ENCODE measurements at places on chromosomes 2 and 18.

DNA sequence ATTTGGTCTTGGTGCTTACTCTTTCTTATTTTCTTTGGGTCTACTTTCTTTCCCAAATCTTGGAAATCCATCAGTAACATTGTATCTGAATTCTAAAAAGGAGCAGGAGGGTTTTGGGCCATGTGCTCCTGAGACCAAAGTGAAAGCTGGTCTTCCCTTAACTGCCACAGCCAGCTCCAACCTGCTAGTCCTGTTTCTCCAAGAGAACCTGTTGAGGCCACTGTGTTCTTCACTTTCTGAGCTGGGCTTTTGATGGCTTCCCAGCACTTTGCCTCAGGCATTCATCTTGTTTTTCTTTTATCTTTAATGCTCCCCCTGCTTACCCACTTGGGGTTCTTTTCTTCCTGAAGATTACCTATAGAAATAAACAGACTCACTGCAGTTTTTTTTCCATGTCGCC is 53.3 kb downstream of the ARHGAP28 start:
- no peak for DNase-seq

GRCh38 chr2:220704810-220705209 is 867.3 kb downstream of the EPHA4 start:
- DNase-seq = no peak

DNA sequence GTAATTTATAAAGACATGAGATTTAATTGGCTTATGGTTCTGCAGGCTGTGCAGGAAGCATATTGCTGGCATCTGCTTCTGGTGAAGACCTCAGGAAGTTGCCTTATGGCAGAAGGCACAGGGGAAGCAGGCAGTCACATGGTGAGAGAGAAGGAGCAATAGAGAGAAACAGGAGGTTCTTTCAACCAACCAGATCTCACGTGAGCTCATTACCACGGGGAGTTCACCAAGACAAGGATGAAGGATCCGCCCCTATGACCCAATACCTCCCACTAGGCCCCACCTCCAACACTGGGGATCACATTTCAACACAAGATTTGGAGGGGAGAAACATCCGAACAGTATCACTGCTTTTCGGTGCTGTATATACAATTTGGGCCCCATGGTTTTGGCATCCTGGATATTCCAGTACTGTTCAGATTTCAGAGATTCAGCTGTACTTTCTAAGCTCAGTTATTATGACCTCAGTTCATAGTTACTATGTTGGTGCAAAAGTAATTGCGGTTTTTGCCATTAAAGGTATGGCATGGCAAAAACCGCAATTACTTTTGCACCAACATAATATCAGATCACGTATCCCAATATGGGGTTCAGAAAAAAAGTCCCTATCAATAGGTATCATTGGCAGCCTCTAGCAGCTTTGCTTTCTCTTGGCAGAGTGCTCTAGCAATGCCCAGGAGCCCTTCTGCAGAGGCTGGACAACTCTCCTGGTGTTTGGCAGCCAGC is 189.6 kb upstream of the SIX3 start:
- no peak for DNase-seq

- DNase-seq = no peak
Measured at GRCh38 chr2:203914546-203915182, 21.9 kb upstream of the ICOS start.

GRCh38 chr2:158970241-158970751 is 1.9 kb downstream of the TANC1 start:
- no peak for DNase-seq

GRCh38 chr2:61431345-61431744 is 39.5 kb downstream of the USP34 start:
- DNase-seq = no peak

DNA sequence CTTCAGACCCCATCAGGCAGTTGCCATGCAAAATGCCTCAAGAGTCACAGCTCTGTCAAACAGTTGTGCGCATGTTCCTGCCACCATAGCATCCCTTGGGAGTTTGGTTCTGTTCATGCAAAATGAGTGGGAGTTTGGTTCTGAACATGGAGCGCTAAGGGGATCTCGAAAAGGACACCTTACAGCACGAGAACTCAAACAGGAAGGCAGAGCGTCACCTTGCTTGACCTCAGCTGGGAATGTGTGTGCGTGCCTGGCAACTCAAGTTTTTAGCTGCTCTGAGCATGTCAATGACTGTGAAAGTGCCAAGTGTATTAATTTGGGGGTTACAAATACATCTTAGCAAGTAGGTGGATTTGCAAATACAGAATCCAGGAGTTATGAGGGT is 16.6 kb downstream of the MALL start:
- DNase-seq = no peak

- DNase-seq = no peak
Measured at GRCh38 chr2:108414256-108414876, 34.6 kb upstream of the GCC2 start.

- DNase-seq = no peak
Measured at GRCh38 chr18:22018366-22018765, 151.0 kb upstream of the GATA6 start.

- DNase-seq = no peak
Measured at GRCh38 chr18:51078026-51078425, 48.0 kb downstream of the SMAD4 start.

GRCh38 chr2:45945302-45945717 is 293.8 kb downstream of the PRKCE start:
- DNase-seq = no peak

DNA sequence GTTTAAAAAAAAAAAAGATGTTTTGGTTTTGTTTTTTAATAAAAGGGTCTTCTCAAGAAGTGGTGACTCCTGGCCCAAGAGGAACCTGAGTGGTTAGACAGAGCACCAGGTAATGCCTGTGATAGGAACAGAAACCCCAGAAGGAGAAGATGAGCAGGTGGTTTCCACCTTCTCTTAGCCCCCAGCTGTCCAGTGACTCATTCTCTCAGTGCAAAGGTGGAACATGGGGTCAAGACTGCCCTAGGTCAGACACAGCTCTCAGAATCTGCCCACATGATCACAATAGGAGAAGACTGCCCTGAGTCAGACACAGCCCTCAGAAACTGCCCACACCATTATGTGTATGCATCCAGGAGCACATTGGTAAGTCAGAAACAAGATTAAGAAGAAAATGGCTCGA is 61.8 kb downstream of the TBC1D8 start:
- DNase-seq = no peak

DNA sequence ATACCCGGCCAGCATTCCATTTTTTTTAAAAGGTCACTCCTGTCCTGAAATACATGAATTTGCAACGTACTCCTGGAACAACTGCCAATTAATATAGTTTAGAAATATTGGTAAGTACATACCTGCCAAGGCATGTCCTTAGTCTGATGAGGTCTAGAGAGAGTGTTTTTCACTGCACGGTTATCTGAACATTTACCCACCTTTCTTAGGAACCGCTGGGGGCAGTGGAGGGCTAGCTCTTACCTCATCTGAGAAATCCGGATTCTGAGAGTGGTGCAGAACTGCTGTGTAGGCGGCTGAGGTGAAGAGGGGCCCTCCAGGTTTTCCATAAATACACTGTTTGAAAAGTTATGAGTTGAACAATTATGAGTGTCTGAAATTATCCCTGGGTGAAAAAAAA is 133.1 kb upstream of the CCDC195 start:
- DNase-seq = no peak

GRCh38 chr2:223586261-223586660 is 15.9 kb downstream of the SCG2 start:
- no peak for DNase-seq

DNA sequence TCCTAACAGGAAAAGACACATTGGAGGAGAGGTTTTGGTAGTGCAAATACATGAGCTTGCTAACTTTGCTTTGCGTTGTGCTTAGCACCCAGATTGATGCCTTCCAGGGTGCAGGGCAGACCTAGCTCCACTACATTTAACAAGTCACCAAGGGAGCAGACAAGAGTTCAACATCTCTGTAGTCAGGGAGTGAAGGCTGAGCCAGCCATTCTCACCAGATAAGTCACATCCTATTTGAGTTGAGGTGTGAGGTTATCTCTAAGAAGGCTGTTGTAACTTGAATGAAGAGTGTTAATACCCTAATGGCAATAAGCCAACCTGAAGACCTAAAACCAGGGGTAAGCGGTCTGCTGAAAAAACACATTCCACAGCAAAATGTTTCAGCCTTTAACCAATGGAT is 69.6 kb upstream of the DSEL start:
- DNase-seq = no peak

DNA sequence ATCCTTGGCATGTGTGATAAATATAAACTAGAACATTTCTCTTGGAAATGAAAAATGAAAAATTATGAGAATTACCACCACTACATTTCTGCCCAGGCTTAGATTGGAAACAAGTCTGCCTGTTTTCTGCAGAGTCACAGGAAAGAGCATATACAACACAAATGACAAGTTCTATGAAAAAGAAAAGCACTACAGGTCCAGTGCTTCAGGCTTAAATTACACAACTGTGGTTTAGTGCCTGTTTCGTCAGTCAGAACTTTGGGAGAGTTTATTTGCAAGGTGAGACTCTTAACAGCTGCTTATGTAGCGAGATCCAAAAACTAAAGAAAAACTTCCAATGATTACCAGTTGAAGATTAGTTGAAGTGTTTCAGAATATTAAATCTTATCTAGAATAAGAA is 68.9 kb downstream of the RTN4 start:
- DNase-seq = no peak

GRCh38 chr2:234950730-234951663 is 820 bp upstream of the SH3BP4 start:
- DNase-seq = no peak

DNA sequence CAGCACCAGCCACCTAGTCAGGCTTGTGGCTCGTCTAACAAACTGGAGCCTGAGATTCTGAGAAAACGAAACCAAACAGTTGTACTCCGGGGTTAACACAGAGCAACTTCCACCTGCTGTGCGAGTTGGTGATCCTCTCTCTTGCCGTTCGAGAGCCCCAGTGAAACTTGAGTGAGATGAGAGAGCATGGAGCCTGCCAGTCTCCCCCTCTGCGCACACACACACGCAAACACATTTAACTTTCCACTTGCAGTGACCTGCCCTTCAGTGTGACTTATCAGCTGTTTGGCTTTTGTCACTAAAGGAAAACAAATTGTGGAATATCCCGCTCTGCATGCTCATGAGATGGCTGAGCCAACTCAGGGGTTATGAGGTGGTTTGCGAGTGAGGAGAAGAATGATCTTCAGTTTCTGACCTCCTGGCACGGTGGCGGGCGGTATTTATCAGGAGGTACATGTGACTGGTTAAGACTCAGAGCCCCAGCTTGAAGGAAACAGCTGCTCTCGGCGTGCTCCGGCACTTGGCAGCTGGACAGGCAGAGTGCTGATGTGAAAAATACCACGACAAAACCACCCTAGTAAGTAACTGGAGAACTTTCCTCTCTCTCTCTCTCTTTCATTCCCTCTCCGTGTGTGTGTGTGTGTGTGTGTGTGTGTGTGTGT is at the start of gene RASGRP3:
TSS of gene RASGRP3 (plus strand) at position 519 of the 662 bp plus-strand sequence. CDS start 38,488 bp downstream, outside the sequence.
- peak; percentile 41 for DNase-seq

DNA sequence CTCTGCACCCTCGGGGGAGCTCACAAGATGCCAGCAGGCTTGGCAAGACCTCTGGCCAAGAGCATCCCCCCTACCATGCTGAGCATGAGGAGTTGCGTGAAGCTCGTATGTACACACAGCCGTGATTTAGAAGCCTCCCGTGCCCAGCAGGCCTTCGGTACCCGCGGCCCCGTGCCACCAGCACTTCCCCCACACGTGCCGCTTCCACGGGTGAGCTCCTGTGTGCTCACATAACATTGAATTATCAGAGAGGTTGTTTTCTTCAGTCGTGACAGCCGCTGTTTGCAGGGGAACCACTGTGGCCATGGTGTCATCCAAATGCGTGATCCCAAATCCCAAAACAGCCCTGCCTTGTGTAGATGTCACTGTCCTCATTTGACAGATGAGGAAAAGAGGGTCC is 53.2 kb downstream of the GBX2 start:
- no peak for DNase-seq

DNA sequence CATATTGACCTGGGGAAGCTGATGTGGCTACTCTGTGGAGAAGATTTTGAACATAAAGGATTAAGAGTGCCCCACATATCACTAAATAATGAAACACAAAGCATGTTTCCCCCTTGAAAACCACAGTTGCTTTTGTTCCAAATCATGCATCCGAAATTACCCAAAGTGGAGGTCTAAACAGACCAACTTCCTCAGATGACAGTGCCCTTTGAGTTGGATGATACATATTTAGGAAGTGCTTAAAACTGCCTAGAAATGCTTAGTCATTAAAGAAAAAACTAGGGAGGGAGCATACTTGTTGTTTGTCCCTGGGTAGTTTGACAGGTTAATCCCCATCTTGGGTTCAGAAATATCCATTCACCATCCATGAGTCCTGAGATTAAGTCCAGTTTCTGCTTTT is 1070.3 kb downstream of the SUCLG1 start:
- DNase-seq = no peak

- DNase-seq = no peak
Measured at GRCh38 chr2:236951830-236952475, 133.7 kb upstream of the COPS8 start.

- DNase-seq = no peak
Measured at GRCh38 chr2:10283106-10284062, 19.3 kb upstream of the HPCAL1 start.

DNA sequence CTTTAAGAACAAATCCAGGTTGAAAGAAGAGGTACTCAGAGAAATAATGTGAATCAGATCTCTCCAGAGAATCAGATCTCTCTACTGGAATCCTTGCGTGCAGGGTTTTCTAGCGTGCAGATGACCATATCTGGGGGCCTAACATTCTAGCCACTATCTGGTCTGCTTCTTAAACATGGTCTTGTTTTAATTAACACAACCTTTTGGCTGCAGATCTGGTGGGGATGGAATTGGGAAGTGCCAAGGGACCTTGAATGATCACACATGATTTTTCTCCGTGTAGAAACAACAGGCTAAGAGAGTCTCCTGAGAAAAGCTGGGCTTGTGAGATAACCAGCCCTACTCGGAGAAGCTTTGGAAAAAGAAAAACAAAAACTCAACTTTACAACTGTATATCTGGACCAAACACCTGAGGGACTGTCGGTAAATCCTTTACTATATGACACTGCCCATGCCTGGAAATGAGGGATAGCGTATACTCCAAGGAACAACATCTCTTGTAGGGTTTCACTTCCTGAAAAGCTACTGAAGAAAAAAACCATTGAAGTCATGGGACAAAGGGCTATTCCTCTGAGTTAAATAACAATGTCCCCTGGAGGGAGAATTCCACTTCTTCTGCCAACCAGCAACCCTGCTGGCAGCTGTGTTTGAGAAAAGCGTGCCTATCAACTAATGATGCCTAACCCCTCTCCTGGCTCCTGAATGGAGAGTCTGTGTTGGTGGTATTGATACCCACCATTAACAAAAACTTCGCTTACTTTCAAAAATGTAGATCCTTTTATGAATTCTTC is 171.0 kb upstream of the REV1 start:
- DNase-seq = no peak

GRCh38 chr2:144986691-144987090 is 466.8 kb upstream of the ZEB2 start:
- DNase-seq = no peak

- no peak for DNase-seq
Measured at GRCh38 chr2:237742614-237743013, 56.0 kb upstream of the RBM44 start.

GRCh38 chr2:37125416-37125815 is 31.4 kb downstream of the EIF2AK2 start:
- no peak for DNase-seq
